Activated naive CD4-positive, alpha-beta T cell treated with Interleukin-2 at 50 U/mL for 16 hours (primary cell): ENCODE measurements at places on chromosomes 6 and 20.

DNA sequence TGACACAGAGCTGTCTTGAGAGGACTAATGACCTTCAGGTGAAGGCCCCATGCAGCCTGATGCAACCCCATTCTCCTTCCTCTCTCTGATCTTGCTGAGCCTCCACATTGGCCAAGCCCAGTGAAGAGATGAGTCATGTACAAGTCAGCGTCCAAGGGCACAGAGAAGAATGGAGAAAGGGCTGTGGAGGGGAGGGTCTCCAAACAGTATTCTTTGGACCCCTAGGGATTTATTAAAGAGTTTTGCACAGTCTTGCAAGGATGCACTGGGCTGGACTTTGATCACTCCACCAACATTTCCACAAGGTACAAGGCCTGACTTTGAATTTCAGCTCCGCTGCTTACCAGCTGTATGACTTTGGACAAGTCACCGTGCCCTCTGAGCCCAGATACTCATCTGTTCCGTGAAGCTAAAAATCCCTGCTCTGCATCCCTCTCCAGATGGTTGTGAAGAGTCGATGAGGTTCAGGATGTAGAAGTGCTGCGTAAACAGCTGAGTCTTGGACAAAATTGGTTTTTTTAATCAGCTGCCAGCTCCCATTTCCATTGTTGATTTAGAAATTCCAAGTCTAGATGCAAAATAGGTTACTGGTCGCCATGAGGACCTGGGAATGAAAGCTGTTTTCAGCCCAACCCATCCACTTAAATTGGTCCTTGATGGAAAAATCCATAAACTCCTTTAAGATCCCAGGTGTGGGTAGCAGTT is 14.1 kb upstream of the KCNG1 start:
- no peak for DNase-seq

DNA sequence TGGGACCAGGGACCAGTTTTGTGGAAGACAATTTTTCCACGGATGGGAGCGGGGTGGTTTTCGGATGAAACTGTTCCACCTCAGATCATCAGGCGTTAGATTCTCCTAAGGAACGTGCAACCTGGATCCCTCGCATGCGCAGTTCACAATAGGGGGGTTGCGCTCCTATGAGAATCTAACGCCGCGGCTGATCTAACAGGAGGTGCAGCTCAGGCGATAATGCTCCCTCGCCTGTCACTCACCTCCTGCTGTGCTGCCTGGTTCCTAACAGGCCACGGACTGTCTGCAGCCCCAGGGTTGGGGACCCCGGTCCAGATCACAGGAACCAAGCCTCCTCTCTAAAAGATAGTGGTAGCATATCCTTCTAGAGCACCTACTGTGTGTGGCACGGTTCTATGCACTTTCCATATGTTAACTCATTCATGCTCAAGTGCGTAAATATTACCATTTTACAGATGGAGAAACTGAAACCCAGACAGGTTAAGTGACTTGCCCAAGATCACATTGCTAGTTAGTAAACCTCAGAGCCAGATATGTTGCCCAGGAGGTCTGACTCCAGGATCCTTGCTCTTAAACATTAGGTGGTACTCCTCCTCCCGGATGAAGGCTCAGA is 25.3 kb downstream of the SPDEF start:
- DNase-seq = no peak

DNA sequence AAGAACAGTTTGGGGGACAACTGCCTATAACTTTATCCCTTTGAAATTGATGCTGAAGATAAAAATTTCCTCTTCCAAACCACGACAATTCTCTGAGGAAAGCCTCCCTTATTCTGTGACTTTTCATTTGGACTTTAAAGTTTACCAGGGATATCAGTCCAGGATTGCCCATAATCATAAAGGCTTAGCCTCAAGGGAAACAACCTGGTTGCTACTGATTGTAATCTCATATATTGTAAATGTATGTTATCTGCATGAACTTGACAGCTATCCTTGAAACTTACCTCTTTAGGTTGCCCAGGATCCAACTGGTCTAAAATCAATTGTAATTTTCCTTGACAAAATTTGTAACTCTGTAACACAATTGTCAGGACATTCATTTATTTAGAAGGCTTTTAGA is 23.8 kb downstream of the TBC1D32 start:
- no peak for DNase-seq

GRCh38 chr6:24740861-24741260 is 21.9 kb upstream of the C6orf62 start:
- DNase-seq = no peak

DNA sequence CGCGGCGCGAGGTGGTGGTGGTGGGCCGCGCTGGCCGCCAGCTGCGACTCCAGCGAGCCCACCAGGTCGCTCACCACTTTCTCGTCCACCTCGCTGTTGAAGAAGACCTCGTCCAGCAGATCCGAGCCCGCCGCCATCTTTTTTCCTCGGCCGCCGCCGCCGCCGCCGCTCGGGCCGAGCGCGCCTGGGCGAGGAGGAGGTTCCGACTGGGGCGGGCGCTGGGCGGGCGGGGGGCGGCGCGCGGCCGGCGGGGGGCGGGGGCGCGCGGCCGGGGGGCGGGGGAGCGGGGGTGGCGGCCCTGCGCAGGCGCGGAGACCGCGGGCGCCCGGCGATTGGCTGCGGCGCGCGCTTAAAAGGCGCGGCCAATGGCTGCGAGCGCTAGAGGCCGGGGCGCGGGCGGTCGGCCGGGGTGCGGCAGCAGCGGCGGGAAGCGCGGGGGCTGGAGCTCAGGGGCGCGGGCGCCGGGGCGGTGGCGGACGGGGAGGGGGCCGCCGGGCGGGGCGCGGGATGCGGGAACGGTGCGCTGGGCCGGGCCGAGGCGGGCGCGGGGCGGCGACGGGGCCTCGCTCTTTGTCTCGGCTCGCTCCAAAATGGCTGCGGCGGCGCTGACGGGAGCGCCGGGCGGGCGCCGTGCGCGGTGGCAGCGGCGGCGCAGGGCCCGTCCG is at the start of gene TAF4:
TAF4 (minus strand) TSS at position 208 of the 665 bp plus-strand sequence; CDS start at position 137, 71 bp downstream.
- peak; percentile 80 for DNase-seq

DNA sequence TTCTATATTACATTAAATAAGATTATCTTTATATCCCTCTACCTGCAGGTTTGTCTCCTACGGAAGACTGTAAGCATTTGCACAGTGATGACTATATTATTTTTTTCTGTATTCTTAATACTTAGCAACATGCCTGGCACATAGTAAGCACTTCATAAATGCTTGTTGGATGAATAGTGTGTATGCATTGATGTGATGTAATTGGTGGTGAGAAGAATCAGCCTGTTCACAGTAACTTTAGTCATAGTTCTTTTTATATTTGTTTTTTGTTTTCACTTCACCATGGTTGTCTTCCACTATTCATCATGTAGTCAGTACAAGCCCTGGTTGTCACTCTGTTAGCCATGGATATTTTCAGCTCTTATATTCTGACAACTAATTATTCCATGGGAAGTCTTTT is 184.0 kb upstream of the FLRT3 start:
- no peak for DNase-seq

DNA sequence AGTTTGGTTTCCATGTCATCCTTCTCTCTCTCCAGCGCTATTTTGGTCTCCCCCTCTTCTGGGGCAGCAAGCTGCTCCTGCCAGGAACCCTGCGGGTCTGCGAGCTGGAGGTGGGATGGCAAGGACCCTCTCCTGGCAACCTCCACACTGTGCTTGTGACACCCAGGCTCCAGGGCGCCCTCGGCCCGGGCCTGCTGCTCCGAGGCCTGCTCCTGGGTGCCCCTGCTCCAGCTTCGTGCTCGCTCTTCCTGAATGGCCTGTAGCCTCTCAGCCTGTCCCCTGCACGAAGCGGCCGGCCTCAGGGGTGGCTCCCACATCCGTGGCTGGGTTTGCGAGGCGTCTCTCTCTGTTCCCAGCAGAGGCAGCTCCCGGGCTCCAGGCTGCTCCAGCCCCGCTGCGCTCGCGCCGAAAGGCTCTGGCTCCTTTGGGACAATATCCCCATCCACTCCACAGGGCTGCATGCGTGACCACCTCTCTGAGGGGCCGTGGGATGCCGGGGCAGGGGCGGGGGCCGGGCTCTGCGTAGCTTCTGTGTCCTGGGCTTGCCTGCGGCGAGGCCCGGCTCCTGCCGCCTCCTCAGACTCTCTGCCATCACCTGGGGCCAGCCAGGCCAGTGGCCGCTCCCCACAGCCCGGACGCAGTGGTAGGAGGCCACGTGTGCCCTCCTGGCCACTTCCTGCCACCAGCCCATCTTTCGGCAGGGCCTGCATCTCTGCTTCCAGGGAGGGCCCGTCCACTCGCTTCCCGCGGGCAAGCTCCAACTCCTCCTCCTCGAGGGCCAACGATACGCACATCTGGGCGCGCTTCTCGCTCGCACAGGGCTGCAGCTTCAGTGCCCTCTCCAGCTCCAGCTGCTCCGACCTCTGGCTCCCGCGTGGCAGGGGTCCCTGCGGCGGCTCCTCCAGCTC is 68.9 kb downstream of the GINS1 start:
- no peak for DNase-seq

DNA sequence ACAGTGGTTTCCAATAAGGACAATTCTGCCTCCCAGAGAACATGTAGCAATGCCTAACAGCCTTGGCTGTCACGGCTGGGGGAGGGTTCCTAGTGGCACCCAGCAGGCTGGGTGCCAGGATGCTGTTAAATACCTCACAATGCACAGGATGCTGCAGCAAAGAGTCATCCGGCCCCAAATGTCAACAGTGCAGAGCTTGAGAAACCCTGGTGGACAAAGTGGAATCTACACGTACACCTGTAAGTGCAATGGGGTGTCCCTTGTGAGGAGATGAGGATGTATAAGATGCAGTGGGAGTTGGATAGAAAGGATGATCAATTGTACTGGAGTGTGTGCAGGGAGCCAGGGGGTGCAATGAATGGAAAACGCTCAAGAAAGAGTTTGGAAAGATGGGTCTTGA is 142.4 kb downstream of the FNDC1 start:
- no peak for DNase-seq

DNA sequence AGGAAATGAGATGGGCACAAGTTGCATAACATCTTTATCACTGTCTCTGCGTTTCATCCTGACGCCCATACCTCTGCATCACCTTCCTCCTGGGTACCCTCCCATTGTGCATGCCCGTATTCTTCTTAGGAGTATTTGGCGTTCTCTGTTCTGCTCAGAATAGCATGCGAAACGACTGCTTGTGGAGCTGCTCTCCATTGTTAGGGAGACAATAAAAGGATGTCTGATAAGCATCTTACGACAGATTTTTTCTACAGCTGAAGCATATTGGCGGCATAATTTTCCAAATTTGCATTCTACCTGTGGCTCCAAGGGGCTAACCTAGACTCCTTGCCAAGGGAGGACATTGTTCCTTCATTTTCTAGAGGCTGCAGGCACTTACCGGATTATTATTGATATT is 118.6 kb downstream of the EDN1 start:
- no peak for DNase-seq

GRCh38 chr20:36275011-36275410 is 31.1 kb upstream of the DLGAP4 start:
- DNase-seq = no peak

DNA sequence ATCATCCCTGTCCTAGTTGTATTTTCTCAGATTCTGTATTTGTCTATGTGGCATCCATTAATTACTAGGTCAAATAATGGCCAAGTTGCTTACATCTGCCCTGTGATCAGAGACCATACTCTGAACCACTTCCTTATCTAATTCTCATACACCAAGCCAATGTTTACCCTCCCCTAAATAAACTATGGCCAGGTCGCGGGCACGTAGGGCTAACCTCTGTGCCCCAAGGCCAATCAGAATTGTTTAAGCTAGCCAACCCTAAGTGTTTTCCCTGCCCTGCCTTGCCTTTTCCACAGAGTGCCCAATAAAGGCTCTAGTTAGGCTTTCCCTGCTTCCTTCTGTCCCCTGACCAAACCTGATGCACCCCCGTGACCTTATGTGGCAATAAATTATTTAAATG is 2.8 kb upstream of the CALHM4 start:
- no peak for DNase-seq

- no peak for DNase-seq
These were observed 532.3 kb downstream of the MAFB start for GRCh38 chr20:40156600-40157317.

DNA sequence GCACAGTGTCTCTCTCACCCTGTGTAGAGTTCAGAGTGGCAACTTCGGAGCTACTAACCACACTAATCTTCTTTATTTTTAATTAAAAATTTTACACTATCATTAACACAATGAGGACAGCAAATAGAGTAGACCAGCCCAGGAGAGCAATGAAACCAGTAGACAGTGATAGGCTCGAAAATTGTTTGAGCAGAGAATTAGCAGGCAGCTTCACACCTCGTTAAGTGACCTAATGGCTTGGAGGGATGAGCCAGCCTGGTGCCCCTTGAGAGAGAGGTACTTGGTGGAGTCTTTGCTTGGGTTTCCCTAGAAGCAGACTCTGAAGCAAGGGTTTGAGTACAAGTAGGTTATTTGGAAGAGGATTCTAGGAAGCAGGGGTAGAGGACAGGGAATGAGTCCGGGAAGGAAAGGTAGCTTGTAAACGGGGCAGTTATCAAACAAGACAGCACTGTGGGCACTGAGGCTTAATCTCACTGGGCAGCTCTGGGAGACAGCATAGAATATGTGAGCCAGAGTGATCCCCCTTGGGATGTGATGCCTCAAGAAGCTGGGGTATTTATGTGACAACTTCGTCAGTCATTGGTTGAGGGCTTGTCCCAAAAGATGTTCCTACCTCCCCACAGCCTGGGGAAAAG is 146.1 kb downstream of the PCSK2 start:
- no peak for DNase-seq

DNA sequence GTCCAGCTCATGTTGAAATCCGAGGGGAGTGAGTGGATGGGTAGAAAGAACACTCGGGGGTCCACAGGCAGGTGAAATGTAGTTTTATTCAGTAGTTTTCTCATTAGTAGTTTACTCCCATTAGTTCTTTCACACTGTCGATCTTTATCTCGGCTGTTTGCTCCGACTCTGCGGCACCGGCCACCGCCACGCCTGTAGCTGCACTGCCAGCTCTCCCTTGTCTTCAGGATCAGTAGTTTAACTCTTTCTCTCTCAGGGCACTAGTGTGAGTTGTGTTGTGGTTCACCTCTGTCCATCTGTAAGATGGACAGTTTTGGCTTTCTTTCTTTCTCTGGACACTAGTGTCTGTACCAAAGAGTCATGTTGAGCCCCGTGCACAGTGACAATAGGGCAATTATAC is 195.7 kb downstream of the LMBRD1 start:
- no peak for DNase-seq

DNA sequence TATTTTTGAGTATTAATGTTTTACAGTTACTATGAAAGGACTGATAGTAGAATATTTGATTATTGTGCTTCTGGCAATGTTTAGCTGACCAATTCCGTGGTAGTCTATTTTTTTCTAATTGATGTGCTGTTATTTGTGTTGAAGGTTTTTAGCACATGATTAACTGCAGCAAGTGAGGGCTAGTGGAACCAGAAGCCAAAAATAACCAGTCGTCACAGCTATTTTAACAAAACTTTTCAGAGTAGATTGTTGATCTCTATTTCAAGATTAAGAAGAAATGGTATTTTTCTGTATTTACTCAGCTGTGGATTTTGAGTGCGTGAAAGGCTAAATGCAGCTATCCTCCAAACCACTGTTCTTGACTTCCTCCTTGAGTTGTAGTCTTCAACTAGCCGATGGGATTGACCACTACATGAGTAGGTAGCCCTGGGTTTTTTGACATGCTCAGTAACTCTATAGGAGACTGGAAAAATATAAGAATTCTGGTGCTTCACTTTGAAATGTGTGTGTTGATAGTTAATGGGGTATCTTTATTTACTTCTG is 258.0 kb downstream of the ZFAND3 start:
- DNase-seq = no peak

GRCh38 chr20:48891235-48892048 is 30.1 kb upstream of the ARFGEF2 start:
- DNase-seq = no peak
